ENCODE measurements at places on chromosomes 11 and 22. TPM values are rescaled to one million over a fixed set of nuclear protein-coding genes. Genes with fewer than 3 reads are reported as not detected.
A peak's percentile ranks its signal among the peaks of the same experiment; 100 is the strongest.

The AGBL2 gene
- total RNA-seq: 1.5 TPM

The YWHAH gene
- 130 TPM for total RNA-seq

The VPREB1 gene
- total RNA-seq: not detected

The PYGM gene
- total RNA-seq: 0.08 TPM

The CSNK2A3 gene
- total RNA-seq: 2.2 TPM

The CCND1 gene
- 118 TPM for total RNA-seq

- DNase-seq: no peak
Measured at GRCh38 chr11:6633422-6634408, 14.5 kb upstream of the TPP1 start.

DNA sequence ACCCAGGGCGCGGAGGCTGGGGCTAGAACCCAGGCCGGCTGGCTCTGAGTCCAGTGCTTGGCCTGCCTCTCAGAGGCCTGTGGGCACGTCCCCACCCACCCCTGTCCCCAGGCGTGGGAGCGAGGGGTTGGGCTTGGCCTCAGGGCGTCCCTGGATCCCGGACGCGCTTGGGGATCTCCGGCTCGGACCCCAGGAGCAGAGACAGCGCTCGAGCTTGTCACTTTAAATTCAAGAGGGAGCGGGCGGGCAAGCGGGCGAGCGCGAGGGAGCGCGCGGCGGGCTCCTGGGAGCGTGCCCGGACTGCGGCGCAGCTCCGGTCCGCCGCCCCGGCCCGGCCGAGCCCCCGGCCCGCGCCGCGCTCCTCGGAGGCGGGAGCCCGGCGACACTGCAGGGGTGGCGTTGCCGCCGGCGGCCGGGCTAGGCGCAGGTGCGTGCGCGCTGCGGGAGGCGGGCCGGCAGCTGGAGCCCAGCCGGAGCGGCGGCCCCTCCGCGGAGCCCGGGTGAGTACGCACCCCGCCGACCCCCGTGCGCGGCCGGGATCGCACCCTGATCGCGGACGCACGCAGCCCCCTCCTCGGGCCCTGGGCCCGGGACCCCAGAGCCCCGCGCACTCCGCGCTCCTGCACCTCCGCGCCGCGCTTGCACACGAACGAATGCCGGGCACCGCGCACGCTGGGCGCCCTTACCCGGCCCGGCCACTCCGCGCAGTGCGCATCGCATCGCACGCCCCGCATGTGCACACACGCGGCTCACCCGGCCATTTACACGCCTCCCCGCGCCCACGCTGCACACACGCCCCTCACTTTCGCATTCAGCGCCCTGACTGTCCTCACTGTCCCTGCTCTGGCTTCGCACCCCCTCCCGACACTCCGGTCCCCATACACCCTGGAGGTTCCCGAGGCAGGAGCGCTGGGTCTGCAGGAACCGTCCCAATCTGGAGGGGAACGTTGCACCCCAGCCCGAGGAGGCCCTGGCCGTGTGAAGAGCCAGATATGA is at the start of gene SYT12:
SYT12 (plus strand) TSS at position 174 of the 996 bp plus-strand sequence. CDS start 7,011 bp downstream, outside the sequence.
- no peak for DNase-seq

- no peak for DNase-seq
Measured at GRCh38 chr11:62315431-62315830, 16.6 kb upstream of the SCGB1D4 start.

GRCh38 chr11:60910711-60911380 is 3.1 kb upstream of the TMEM109 start:
- DNase-seq: no peak

GRCh38 chr11:20631519-20632168 is 32.2 kb downstream of the SLC6A5 start:
- peak; percentile 40 for DNase-seq
